ENCODE measurements at places on chromosomes 7 and 10.

- DNase-seq: no peak
Observed at GRCh38 chr7:20200971-20201370, 16.2 kb downstream of the MACC1 start.

DNA sequence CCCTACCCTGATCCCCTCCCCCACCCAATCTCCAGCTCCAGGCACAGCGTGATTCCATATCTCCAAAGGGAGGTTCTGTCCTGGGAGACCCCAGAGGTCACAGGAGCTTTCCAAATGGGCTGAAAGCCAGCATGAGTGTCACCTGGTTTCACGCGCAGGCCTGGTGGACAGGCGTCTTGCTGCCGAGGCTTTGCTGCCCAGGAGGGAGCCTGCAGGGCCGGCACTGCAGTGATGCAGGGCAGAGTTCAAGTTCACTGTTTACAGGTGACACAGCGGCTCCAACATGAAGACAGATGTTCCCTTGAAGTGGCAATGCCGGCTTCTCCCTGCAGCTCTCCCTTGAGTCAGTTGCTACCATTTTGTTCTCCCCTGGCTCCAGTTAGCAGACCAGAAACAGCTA lies 104.3 kb downstream of the TCERG1L start:
- DNase-seq: no peak

DNA sequence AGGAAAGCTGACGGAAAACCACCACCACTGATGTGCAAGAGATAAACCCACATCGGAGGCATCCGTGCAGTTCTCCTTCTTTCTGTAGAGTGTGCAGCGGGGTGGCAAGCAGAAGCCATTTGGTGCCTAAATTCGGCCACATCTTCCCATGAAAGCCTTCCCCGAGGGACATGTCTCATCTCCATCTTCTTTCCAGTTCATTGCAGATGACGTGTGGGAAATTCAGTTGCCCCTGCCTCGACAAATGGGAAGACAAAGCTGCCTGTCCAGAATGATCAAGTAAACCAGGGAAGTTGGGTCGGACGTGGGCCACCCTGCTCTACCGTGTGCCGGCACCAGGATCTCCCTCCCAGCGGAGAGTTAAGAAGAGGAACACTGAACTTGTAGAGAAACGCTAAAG lies 14.5 kb downstream of the BEND7 start:
- no peak for DNase-seq

DNA sequence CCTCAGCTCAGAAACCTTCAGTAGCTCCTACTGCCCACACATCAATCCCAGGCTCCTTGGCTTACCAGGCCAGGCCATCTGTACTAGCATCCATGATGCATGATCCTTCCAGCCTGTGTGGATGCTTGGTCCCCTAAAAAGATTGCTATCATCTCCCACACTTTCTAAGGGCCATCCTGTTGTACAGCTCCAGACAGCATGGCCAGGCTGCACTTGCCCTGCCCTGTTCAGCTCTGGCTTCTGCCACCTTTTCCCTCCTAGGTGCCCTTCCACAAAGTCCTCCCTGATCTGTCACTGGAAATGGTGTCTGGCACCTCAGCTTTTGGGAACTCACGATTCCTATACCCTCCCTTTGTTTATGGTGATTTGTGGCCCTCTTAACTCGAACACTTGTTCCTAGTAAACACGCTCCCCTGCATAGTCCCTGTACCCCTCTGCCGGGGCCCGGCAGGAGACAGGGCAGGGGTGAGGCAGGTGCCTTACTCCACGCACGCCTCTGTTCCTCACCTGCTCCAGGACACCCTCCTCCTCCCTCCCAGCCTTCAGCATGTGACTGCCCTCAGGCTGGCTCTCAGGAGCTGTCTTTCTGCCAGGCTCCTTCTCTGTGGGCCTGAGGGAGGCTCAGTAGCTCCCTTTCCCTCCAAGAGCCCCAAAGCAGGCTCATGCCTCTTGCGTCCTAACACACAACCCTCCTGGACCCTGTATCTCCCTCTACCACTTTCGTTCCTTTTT lies 71.8 kb downstream of the CDH23 start:
- no peak for DNase-seq

GRCh38 chr7:108609643-108610042 lies 40.0 kb downstream of the DNAJB9 start:
- no peak for DNase-seq

DNA sequence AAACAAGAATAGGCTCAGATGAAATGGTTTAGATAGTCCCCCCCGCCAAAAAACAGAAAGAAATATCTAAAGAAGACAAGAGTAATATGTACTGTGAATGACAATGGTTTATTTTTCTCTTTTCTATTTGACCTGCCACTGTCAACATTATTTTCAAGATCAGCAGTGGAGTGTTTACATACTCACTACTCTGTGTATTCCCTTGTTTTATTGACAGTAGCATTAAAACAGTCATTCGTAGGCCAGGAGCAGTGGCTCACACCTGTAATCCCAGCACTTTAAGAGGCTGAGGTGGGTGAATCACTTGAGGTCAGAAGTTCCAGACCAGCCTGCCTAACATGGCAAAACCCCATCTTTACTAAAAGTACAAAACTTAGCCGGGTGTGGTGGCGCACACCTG lies 245.3 kb upstream of the SLC26A5 start:
- no peak for DNase-seq

- no peak for DNase-seq
Observed at GRCh38 chr7:74388880-74389415, 64.8 kb upstream of the GTF2IRD1 start.

DNA sequence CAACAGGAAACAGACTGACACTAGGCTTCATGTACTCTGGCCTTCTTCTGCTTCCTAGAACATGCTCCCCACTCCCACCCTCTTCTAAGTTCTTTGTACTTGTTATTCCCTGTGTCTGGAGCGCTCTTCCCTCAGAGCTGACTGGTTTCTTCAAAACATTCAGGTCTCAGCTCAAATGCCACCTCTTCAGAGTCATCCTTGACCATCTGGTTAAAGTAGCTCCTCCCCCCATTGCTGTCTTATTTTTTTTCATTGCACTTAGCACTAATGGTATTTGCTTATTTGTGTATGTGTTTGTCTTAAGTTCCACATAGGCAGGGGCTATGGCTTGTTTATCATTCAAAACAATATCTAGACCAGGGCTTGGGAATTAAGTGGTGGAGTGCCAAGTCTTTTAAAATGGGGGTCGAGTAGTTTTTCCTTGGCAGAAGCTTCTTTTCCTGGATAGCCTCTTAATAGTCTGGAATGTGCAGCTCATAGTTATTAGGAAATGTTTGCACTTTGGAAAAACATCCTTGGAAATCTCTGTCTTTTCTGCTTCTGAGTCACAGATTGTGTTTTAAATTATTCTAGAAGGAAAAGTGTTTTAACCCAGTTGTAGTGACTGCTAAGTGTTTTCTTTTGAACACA lies 60.0 kb downstream of the RALA start:
- no peak for DNase-seq

- no peak for DNase-seq
Observed at GRCh38 chr10:117740691-117741222, 198.2 kb downstream of the EMX2 start.

- no peak for DNase-seq
Observed at GRCh38 chr10:90856964-90857634, 740 bp downstream of the HTR7 start.

DNA sequence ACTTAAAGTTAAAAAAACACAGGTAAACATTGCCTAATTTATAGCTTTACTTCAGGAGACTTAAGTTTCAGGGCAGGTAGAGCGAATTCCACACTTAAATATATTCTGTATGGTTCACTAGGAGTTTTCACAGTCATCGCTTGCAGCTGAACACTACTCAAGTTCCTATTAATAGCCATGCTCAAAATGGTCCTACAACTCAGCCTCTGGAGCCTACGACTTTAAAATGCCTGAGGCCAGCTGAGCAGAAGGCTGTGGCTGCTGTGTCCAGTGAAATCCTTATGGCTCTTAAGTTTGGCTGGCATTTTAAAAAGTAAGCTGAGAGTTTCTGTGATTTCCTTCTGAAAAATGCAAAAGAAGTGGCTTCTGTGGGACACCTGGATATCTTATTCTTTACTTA lies 105.4 kb upstream of the GLI3 start:
- DNase-seq: no peak

GRCh38 chr7:28823582-28823981 lies 134.5 kb downstream of the TRIL start:
- DNase-seq: no peak

- no peak for DNase-seq
Observed at GRCh38 chr10:27744802-27745731, 552 bp downstream of the MKX start.

GRCh38 chr7:16695621-16696237 lies 49.7 kb downstream of the BZW2 start:
- no peak for DNase-seq

DNA sequence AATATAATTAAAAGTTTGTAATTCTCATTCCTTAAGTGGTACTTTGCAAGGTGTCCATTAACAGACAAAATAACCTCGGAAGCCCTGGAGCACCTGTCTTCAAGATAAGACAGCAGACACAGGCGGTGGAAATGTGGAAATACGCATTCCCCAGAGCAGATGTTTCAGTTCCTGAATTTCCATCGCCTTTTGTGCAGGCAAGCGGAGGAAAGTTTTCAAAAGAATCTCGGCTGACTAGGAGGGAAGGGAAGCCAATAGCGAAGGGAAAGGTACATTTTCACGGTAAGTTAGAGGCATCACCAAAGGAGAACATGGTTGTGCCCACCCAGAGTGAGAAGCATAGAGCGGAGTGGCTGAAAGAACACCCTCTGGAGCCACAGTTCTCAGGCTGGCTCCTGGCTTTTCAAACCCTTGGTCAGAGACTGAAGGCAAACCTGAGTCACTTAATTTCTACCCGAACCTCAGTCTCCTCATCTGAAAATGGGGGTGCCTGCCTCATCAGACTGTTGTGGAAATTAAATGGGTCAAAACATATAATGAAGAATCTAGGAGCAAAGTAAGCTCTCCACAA lies 13.6 kb downstream of the CPA1 start:
- DNase-seq: no peak

DNA sequence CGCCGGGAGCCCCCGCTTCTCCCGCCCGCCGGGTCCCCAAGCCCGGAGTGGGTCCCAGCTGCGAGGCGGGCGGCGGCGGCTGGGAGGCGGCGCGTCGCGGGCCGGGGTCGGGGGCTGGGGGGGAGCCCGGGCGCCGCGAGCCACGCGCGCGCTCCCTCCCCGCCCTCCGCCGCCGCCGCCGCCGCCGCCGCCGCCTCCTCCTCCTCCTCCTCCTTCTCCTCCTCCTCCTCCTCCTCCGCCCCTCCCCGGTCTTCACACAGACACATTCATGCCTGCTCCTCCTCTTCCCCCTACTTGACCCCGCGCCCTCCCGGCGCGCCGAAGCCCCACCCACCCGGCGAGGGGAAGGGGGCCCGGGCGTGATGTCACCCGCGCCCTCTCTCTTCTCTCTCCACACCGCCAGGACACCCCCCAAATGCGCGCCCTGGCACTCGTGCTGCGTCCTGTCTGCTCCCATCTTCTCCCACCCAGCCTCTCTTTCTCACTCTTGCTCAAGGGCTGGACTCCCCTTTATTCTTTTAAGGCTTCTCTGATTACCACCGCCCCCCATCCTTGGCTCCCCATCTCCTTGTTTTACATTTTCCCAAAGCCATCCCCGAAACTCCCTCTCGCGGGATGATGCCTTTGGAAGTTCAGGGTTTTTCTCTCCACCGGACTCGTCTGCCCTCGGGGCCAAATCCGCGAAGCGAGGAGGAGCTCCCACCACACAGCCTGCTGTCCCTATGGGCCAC lies 967 bp upstream of the GLI3 start:
- DNase-seq: no peak

DNA sequence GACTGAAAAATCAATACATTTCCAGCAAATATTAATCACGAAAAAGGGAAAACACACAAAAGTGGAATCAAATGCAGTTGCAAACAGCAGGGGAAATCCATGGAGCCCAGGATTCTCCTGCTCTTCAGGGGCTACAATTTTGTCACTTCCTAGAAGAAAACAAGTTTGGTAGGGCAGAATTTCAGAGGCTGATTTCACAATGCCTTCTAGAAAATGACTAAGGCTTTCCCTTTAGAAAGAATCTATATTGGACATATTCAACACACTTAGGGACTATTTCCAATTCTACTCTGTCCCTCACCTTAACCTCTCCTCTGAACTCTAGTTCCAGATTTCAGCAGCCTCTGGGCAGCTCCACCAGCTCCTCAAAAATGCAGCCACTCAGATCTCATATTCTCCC lies 111.3 kb downstream of the HECTD2 start:
- DNase-seq: no peak

GRCh38 chr7:117014673-117015133 lies 61.4 kb downstream of the ST7 start:
- no peak for DNase-seq

- no peak for DNase-seq
Observed at GRCh38 chr7:136103545-136104268, 126.5 kb upstream of the MTPN start.

GRCh38 chr10:85524001-85524666 lies 842.5 kb downstream of the GRID1 start:
- no peak for DNase-seq

DNA sequence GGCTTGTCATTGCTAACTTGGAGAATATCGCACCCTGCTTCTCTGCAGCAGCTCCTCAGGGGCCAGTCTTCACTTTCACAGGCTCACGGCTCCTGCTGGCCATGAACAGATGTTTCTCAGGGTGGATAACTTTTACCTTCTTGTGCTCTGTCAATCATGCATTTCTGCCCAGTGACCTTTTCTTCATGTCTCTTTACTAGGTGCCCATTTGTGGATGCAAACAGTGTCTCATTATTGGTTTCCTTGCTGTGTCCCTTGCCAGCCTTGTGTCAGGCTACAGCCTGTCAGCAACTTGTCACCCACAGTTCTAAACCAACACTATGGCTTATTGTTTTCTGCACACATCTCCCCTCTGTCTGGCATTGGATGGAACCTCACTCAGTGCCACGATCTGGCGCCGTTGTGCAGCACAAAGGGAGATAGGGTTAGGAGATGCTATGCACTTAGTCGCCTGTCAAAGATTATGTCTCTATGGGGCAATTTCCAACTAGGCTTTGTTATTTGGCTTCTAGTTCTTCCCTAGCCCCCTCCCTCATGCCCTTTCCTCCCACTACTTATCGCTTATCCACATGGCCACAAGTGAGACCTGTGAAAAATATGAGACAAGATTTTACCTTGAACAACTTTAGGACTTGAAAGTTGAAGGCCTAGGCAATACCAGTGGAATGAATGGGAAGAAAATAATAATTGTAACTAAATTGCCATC lies 45.7 kb upstream of the NXPH1 start:
- DNase-seq: no peak

- DNase-seq: no peak
Observed at GRCh38 chr10:103663802-103664201, 170.3 kb downstream of the NEURL1 start.
